Sigmoid colon (tissue), 7 donors: ENCODE measurements at places on chromosomes 2 and 18. TPM values are rescaled to one million over a fixed set of nuclear protein-coding genes. Genes with fewer than 3 reads are reported as not detected.
A peak's percentile ranks its signal among the peaks of the same experiment; 100 is the strongest.

DNA sequence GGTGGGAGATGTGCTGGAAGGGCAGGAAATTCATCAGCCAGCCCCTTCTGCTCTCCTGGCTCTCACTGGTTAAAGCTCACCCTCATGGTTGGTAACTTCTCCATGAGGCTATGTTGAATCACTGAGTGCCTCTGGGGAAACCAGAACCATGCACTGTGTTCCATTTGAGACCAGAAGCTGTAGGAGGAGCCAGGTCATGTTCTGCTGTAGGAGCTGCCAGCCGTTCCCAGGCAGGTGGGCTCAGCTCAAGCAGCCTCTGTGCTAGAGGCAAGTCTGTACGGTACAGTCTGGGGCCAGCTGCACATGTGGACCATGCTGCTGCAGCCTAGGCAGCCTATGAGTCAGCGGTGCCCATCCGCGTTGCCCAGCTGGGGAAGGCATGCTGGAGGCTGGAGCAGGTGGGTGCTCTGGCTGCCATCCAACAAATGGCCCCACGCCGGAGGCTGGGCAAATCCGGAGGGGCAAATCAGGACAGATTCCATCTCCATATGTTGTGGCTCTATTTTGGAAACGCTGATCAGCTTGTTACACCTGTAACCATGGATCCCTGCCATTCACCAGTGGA is 22.0 kb upstream of the KCNF1 start:
- H3K27me3 ChIP-seq = no peaks in the 10 kb centered on the region
- H3K27ac ChIP-seq = no peak overlapping the region
- H3K4me3 ChIP-seq = no peak overlapping the region
- H3K4me1 ChIP-seq = no peaks in the 10 kb centered on the region
- DNase-seq = no peak
- no peaks in the 10 kb centered on the region for H3K36me3 ChIP-seq

DNA sequence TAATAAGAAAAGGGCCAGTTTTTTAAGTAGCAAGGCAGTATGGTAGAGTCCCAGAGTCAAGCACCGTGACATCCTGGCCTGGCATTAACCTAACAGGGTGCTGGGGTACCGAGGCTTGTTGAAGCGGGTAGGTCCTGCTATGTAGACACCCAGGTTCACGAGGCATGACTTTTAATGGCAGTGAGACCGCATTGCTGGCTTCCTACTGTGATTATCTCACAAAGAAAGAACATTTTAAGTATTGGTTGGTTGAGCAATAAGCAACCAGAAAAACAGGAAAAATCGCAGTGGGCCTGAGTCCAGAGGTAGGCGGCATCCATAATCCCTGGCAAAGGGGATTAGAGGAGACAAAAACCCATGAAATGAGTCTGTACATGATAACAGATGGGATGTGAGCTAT is 927.9 kb upstream of the ACVR2A start:
- no peak overlapping the region for H3K27ac ChIP-seq
- no peaks in the 10 kb centered on the region for H3K27me3 ChIP-seq
- H3K4me3 ChIP-seq = no peak overlapping the region
- H3K4me1 ChIP-seq = peaks cover 17% of the 10 kb centered on the region

The SCLY gene
- polyA plus RNA-seq = 5.4 TPM

DNA sequence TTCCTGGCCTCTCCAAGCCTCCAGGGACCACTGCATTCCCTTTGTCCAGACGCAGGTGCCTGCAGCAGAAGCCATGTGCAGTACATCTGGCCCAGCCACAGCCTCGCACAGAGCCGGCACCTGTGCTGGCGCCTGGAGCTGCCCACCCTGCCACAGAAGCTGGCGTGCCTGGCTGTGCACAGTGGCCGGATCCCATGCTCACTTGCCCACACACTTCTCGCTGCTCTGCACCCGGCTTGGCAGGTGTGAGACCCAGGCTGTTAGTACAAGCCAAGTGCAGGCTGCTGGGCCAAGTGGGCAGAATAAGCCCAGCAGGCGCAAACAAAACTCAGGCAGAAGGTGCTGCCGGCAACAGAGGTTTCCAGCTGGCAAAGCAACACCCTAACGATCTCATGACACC is 124.5 kb upstream of the CCDC150 start:
- no peaks in the 10 kb centered on the region for H3K36me3 ChIP-seq
- no peak overlapping the region for H3K27ac ChIP-seq
- no peak overlapping the region for H3K4me3 ChIP-seq
- no peaks in the 10 kb centered on the region for H3K27me3 ChIP-seq

GRCh38 chr2:113218283-113219091 is 44.7 kb downstream of the PSD4 start:
- peak; percentile 84 for DNase-seq
- H3K4me1 ChIP-seq = peaks cover 21% of the 10 kb centered on the region
- H3K36me3 ChIP-seq = no peaks in the 10 kb centered on the region
- no peak overlapping the region for H3K4me3 ChIP-seq
- H3K27ac ChIP-seq = peak overlapping the region; percentile 61

The GKN2 gene
- not detected for polyA plus RNA-seq

- no peak overlapping the region for H3K27ac ChIP-seq
- no peak overlapping the region for H3K4me3 ChIP-seq
- H3K4me1 ChIP-seq = no peaks in the 10 kb centered on the region
- H3K27me3 ChIP-seq = no peaks in the 10 kb centered on the region
- H3K36me3 ChIP-seq = no peaks in the 10 kb centered on the region
- no peak for DNase-seq
These were observed 19.6 kb upstream of the KCNG3 start for GRCh38 chr2:42513252-42513918.

The ALPG gene
- polyA plus RNA-seq = 0.10 TPM

- no peaks in the 10 kb centered on the region for H3K4me1 ChIP-seq
- no peak for DNase-seq
- no peak overlapping the region for H3K27ac ChIP-seq
These were observed 42.6 kb downstream of the FOSL2 start for GRCh38 chr2:28435241-28435640.

- no peak overlapping the region for H3K27ac ChIP-seq
- no peaks in the 10 kb centered on the region for H3K27me3 ChIP-seq
- no peak for DNase-seq
- peaks cover 3% of the 10 kb centered on the region for H3K4me1 ChIP-seq
- H3K4me3 ChIP-seq = no peak overlapping the region
- peaks cover 38% of the 10 kb centered on the region for H3K36me3 ChIP-seq
These were observed 75.5 kb downstream of the ANTXR1 start for GRCh38 chr2:69088466-69088865.

GRCh38 chr2:126889071-126889470 is 9.6 kb upstream of the TEX51 start:
- no peaks in the 10 kb centered on the region for H3K27me3 ChIP-seq
- DNase-seq = no peak
- peaks cover 14% of the 10 kb centered on the region for H3K4me1 ChIP-seq
- H3K36me3 ChIP-seq = no peaks in the 10 kb centered on the region

DNA sequence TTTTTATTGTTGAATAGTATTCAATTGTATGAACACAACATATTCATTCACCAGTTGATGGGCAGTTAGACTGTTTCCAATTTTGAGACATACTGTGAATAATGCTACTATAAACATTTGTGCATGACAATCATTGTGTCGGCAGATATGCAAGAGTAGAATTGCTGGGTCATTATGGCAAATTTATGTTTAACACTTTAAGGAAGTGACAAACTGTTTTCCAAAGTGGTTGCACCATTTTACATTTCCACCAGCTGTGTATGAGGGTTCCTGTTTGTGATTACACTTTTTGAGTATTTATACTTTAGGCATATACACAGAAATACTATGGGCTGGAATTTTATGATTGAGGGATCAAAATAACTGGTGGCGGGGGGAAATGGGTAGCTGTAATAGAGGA is 61.2 kb downstream of the MAP4K3 start:
- no peak overlapping the region for H3K27ac ChIP-seq
- no peaks in the 10 kb centered on the region for H3K36me3 ChIP-seq
- peaks cover 26% of the 10 kb centered on the region for H3K4me1 ChIP-seq
- DNase-seq = no peak
- no peak overlapping the region for H3K4me3 ChIP-seq

DNA sequence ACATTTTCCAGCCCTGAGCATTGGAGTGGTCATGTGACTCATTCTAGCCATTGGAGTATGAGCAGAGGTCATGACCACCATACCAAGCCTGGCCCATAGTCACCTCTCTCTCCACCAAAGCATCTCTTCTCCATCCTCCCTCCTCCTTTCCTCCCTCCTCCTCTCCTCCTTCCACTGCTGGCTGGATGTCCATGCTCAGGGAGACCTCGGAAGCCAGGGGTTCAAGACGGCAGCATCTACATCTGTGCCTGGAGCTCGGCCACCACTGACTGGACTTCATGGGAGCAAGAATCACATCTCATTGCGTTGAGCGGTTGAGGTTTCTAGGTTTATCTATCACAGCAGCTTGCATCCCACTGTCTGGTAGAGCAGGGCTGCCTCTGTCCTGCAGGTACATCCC is 252.4 kb downstream of the NDUFA10 start:
- no peaks in the 10 kb centered on the region for H3K4me1 ChIP-seq
- peak; percentile 48 for DNase-seq
- no peak overlapping the region for H3K4me3 ChIP-seq
- H3K36me3 ChIP-seq = no peaks in the 10 kb centered on the region
- H3K27me3 ChIP-seq = no peaks in the 10 kb centered on the region

DNA sequence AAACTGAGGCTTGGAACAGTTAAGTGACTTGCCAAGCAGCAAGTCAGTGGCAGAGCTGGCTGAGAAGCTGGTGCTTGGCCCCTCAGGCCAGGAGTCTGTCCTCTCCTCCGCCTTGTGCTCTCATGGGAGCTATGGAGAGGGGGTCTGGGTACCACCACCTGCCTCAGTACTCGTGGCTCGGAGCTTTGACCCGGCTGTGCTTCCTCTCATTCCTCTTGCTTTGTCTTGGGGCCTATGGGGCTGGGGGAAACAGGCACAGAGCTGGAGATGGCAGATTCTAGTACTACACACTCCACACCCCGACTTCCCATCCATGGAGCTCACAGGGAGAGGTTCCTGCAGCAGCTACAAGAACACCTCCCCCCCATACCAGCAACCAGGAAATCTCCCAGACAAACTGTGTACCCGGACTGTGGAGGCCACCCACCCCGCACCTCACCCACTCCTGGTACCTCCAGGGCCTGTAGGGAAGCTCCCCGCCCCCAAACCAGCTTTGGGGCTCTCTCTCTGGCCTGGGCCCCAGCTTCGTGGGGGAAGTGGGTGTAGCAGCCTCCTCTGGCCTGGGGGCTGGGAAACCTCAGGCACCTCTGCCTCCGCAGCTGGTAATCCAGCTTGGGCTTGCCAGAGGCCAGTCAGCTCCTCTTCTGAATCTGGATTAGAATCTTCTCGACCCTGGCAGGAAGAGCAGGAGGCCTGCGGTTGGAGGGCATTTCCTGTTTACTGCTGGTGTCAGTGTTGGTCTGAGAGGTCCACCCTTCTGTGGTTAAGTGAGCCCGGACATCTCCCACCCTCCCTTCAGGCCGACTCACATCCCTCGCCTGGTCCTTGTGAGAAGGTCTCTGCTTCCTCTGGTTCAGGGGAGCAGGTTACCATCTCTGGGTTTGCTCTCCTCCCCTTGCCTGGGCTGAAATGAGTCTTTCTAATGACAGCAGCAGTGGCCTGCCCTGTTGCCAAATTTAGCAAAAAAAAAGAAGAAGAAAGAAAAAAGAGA is 22.3 kb upstream of the RHOB start:
- peaks cover 56% of the 10 kb centered on the region for H3K4me1 ChIP-seq
- peak overlapping the region; percentile 76 for H3K27ac ChIP-seq
- no peaks in the 10 kb centered on the region for H3K36me3 ChIP-seq
- no peak overlapping the region for H3K4me3 ChIP-seq
- peak; percentile 76 for DNase-seq
- no peaks in the 10 kb centered on the region for H3K27me3 ChIP-seq

DNA sequence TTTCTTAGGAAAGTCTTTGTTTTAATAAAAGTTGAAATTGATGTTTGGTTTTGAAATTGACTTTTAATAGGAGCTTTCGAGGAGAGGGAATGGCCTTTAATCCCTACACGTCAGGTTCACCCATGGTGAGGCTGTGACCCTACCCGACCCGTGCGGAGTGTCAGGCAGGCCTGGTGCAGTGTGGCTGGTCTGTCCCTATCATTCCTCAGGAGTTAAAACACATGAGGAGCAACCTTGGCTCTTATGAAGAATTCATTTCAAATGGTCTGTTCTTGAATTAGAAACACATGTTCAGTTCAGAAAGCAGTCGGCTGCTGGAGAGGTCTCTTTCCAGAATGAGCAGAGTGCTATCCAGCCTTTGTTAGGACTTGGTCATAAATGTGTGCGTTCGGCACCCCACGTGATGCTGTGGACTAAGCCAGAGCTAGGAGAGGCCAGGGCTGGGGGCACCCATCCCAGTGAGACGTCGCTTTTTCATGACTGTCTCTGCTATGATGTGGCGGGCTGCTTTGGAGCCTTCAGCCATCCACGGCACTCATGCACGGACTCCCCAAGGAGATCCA is 54.7 kb downstream of the EMILIN2 start:
- peaks cover 9% of the 10 kb centered on the region for H3K27me3 ChIP-seq
- no peaks in the 10 kb centered on the region for H3K36me3 ChIP-seq
- H3K4me1 ChIP-seq = no peaks in the 10 kb centered on the region
- no peak overlapping the region for H3K4me3 ChIP-seq
- H3K27ac ChIP-seq = no peak overlapping the region

DNA sequence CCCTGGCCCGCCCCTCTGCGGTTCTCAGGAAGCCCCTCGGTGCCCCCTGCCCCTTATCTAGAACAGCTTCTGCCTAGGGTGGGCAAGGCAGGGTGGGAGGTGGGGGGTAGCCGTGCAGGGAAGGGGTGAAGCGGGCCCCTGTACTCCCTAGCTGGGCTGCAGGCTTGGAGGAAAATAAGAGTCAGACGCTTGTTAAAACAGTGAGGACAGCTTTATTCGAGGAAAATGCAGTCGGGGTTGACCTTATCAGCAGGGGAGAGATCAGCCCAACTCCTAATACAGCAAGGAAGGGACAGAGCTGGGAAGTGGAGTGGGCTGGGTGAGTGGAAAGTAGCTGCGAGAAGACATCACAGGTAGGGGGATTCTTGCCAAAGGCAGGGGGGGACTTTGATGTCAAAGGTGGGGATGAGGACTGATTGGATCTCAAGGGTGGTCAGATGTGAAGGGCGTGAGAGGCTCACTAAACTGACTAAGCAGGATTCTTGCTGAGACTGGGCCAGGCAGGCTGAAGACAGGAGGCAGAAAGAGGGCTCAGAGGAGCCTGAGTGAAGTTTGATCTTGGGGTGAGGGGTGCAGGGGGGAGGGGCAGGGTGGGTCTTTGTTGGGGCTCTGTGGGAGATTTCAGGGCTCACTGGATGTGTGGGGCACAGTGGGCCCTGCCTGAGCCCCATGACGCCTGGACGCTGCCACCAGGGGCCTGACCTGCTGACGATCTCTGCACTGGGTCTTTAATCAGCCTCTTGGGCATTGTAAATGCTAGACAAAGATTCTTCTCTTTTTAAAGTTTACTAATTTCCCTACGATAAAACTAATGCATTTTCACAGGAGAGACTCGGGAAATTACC is 29.9 kb downstream of the HPCAL1 start:
- no peak for DNase-seq
- no peak overlapping the region for H3K4me3 ChIP-seq
- no peaks in the 10 kb centered on the region for H3K36me3 ChIP-seq
- no peaks in the 10 kb centered on the region for H3K27me3 ChIP-seq

DNA sequence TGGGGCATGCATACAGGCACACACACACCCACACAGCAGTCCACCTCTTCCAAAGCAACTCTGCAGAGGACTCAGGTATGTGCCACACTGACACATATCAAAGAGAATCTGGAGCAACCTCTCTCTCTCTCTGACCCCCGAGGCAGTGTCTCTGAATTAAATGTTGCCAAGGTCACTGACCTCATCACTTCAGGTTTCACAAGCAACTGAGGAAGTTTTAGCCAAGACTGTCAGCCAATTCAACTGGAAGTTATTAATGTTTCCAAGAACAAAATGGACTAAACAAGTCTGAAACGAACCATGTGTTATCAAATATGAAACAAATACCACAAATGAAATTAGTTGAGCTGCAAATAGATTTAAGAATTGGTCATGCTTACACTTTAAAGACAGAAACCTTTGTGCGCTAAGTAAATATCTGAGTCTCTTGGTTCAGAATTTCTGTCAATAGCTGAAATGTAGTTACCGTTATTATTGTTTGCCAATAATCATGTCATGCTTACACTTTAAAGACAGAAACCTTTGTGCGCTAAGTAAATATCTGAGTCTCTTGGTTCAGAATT is 86.1 kb downstream of the SLC25A12 start:
- H3K4me3 ChIP-seq = no peak overlapping the region
- H3K27me3 ChIP-seq = no peaks in the 10 kb centered on the region
- peaks cover 19% of the 10 kb centered on the region for H3K4me1 ChIP-seq
